CD8-positive, alpha-beta T cell (primary cell): ENCODE measurements at places on chromosomes 4 and X. TPM values are rescaled to one million over a fixed set of nuclear protein-coding genes. Genes with fewer than 3 reads are reported as not detected.

APOOL gene
- 5.2 TPM for total RNA-seq

ZAR1 gene
- total RNA-seq, result not detected

NWD2 gene
- not detected for total RNA-seq

PCDH7 gene
- not detected for total RNA-seq

FAM47A gene
- total RNA-seq, result not detected

CDKL2 gene
- 0.89 TPM for total RNA-seq

GIMD1 gene
- not detected for total RNA-seq

SH3BGRL gene
- total RNA-seq, result 37.3 TPM

NXF2 gene
- not detected for total RNA-seq

GAGE12E gene
- not detected for total RNA-seq

CT55 gene
- total RNA-seq, result not detected

NKX3-2 gene
- not detected for total RNA-seq

PRAF2 gene
- total RNA-seq, result 17.5 TPM

NLGN4X gene
- total RNA-seq, result not detected

NMU gene
- total RNA-seq, result not detected

MUC7 gene
- total RNA-seq, result not detected

MAGEA2B gene
- total RNA-seq, result not detected

ZNF157 gene
- total RNA-seq, result 0.43 TPM

ARMCX4 gene
- 13.3 TPM for total RNA-seq

BTC gene
- total RNA-seq, result not detected

MAGEA2 gene
- total RNA-seq, result not detected

MAGEA10 gene
- not detected for total RNA-seq

TLR2 gene
- total RNA-seq, result 2.9 TPM
